ENCODE measurements at places on chromosomes 6 and 20. TPM values are rescaled to one million over a fixed set of nuclear protein-coding genes. Genes with fewer than 3 reads are reported as not detected.

- peaks cover 33% of the 10 kb centered on the region for H3K27me3 ChIP-seq
- no peak overlapping the region for H3K4me3 ChIP-seq
- H3K4me1 ChIP-seq: peaks cover 2% of the 10 kb centered on the region
- no peak for DNase-seq
- no peak overlapping the region for H3K27ac ChIP-seq
These were observed 8.9 kb downstream of the KCNK15 start for GRCh38 chr20:44754554-44754953.

DNA sequence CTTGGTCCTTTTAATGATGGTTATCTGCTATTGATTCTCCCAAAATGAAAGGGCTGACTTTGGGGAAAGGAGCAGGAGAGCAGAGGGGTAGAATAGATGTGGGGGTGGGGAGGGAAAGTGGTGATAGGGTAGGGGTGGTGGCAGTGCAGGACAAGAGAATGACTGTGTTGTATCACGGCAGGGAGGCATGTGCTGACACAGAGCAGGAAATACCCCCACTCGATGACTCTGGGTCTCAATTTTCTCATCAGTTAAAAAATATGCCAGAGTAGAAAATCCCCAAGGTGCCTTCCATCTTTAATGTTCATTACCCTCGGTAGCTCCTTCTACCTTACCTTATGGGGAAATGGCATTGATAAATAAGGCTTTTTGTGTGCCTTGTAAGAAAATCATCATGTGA is 79.0 kb upstream of the ATXN1 start:
- H3K4me3 ChIP-seq: no peak overlapping the region
- H3K36me3 ChIP-seq: no peaks in the 10 kb centered on the region
- H3K27ac ChIP-seq: peak overlapping the region; percentile 29

- H3K4me1 ChIP-seq: no peaks in the 10 kb centered on the region
- H3K4me3 ChIP-seq: no peak overlapping the region
- H3K36me3 ChIP-seq: no peaks in the 10 kb centered on the region
- peaks cover 4% of the 10 kb centered on the region for H3K27me3 ChIP-seq
- DNase-seq: no peak
These were observed 4.2 kb downstream of the IL17A start for GRCh38 chr6:52190409-52190808.

Gene C6orf132
- 5.1 TPM for total RNA-seq

Gene CALHM4
- not detected for total RNA-seq

Data from HFFc6 (cell line).